ENCODE measurements at places on chromosomes 5 and 9.

DNA sequence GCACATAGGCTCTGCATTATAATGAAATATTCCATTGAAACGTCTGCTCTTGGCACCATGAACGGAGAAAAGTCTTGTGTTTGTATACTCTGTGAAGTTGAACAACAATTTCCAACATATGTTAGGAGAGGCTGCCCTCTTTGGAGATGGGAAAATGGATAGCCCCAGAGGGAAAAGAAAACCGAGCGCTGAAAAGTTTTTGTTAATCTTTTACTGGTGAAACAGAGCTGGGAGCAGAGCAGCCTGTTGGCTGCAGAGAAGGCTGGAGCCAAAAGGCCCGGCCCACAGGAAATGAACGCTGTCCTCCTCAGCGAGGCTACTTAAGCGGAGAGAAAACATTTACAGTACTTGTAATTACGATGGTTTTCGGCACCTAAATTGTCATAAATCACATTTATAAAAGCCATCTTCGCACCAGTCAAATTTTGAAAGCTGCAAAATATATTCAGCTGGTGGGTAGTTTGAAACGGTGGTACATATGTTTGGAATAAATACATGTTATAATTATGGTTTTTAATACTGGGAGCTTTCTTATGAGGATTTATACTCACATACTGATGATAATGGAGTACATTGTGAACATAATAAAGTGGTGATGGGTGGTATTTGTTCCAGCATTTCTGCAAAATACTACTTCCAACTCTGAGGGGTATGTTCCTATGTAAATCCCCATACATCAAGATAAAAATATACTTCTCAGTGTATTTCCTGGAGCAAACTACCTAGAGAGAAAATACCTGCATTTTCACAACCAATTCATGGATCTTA is 129.6 kb upstream of the CNTLN start:
- DNase-seq, result no peak

- no peak for DNase-seq
Measured at GRCh38 chr9:134403292-134403681, 77.0 kb downstream of the RXRA start.

DNA sequence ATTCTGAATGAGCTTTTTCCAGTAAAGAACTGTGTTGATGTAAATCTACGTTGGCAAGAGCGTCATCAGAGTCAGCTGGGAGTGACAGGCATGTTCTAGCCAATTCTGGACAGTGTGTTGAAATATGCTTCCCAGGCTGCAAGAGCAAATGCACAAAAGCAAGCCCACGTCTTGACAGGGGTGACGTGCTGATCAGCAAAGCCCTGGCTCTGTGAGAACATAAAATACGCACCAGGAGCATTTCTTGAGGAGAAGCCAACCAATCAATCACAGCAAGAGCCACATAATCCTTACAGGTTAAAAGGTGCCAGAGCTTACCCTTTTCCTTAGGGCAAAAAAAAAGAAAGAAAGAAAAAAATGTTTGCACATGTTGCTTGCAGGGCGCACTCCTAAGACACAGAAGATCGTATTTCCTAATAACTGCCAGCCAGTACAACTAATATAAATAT is 148.1 kb downstream of the PDE4D start:
- DNase-seq, result no peak

GRCh38 chr5:43729846-43730478 is 127.0 kb downstream of the NNT start:
- no peak for DNase-seq

DNA sequence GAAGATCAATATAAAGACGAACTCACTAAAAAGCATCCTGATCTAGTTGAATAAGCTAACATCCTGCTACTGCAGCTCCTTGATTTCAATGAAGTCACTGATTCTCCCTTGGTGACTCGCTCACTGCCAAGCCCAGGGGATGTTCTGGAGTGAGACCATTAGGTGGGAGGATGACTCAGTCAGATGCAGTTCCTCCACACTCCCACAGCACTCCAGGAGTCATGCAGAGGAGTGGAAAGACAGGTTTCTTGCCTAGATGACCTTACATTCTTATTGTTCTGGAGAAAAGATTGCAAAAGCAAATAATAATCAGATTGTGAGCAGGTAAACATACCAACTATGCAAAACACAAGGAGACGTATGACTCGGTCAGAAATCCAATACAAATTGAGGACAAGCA is 15.3 kb downstream of the GCNT4 start:
- no peak for DNase-seq

GRCh38 chr9:137429974-137430722 is 7.0 kb downstream of the NOXA1 start:
- DNase-seq, result peak; percentile 72

DNA sequence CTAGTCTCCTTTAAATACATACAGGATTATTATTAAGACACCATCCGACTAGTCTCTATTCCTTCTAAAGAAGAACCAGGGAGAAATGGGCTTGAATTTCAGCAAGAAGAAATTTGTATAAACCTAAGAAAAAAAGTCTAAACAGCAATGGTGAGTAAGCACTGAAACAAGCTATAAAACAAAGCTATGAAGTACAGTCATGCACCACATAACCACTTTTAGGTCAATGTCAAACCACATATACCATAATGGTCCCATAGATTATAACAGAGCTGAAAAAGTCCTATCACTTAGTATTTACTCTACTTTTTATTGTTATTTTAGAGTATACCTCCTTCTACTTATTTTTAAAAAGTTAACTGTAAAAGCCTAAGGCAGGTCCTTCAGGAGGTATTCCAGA is 102.0 kb upstream of the NFIB start:
- DNase-seq, result no peak

DNA sequence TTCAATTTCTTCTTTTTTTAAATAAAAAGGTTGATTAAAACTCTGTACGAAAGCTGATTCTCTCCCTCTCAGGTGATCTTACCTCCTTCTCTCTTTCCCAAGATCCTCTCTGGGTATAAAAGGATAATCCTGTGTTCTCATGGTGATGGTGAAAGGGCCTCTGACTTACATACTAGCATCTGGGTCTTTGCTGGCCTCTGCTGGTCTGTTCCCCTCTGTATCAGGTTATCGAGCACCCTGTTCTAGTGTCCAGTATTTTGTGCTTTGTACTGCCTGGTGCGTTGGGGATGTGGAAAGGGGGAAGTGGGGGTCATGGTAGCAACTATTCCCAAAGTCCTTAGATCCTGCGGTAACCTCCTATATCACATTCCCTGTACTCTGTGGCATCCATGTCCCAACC is 328.9 kb downstream of the NR2F1-AS1 start:
- DNase-seq, result no peak
